T-helper 1 cell (primary cell): ENCODE measurements at places on chromosomes 11 and 22.

DNA sequence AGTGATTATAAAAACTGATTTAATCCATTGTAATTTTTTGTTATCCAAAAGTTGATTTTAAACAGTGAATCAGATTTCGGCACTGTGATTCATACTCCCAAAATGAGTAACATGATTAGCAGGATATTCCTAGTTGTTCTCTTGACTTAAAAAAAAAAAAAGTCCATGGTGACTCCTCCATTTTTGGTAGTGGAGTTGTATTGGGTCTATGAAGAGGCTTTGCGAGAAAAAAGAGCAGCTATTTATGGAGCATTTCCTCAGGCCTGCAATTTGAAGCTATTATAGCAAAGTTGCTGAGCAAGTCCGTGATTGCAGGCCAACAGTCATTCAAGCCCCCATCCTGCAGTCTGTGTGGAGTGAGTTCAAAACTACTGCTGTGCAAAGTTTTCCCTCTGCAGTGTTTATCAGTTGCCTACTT, 28.8 kb downstream of the YAP1 start:
- DNase-seq = no peak

DNA sequence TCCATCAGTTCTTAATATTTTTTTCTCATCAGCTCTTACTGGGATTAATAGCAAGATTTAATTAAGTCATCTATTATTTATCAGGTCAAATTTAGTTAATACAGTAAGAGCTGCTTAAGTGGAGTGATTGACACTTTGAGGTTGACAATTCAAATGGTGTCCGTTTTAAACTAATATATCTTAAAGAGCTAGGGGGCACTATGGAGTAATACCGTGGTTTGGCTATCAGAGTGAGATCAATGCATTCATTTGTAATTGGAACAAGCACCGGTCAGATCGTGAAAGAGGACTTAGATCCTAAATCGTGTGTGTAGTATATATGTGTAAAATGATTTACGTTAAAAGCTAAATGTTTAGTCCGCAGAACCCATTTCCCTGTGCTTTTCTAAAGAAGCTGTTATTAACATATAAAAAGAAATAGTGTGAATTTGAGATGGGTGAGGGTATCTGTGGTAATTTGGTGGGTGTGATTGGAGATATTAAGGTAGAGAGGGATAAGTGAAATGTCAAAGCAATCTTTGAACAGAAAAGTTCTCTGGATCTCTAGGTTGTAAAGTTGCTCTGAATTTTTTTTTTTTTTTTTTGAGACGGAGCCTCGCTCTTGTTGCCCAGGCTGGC, 2.3 kb downstream of the SIK2 start:
- no peak for DNase-seq

DNA sequence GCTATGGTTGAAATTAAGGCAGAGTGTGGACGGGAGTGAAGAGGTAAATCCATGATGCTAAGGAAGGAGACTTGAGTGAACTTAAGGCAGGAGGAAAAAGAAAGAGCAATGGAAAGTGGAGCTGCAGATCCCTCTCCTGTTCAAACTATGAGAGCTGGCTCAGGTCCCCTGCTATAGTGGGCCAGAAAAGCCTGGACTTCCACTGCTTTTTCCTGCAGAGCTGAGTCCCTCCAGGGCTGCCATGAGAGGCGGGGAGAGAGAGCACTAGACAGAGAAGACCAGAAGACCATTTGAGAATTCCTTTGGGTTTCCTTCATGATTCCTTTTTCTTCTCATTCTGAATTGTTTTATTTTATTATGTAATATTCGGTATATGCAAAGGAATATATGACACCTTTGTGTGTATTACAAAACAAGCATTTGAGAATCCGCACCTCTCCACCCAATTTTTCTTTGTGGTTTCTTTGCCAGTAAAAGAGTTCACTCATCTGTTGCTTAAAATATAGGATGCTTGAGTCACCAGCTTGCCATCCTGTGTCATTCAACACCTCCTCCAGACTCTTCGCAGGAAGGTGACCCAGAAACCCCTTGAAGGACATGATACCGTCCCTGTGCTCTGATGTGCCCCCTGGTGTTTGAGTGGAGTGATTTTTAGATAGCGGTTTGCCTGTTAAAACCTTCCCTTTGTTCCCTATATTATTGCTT, 24.4 kb downstream of the SREBF2 start:
- peak; percentile 58 for DNase-seq

- DNase-seq = no peak
Measured at GRCh38 chr11:64103277-64103985, 62.5 kb downstream of the MACROD1 start.

GRCh38 chr22:43428005-43428485, 16.2 kb downstream of the MPPED1 start:
- DNase-seq = no peak

DNA sequence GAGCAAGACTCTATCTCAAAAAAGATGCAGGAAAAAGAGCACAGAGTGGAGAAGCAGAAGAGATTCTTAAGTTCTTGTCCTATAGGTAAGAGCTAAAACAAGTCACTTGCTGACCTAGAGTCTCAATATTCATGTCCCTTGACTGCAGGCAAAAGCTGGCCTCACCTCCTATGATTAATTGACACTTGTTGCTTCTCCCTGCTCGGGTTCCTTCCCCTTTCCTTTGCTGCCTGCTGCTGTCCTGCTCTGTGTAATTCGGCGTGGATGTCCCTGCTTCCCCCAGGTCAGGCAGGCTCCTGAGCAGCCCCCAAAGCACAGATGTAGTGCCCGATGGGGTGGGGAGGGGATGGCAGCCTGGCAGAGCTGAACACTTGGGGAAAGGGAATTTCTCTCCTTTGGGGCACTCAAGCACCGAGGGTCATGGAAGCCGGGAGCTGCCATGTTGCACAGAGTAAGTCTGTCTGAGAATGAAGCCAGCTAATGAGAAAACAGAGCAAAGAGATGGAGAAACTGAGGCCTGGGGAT, 60.8 kb upstream of the NUP50 start:
- DNase-seq = no peak

DNA sequence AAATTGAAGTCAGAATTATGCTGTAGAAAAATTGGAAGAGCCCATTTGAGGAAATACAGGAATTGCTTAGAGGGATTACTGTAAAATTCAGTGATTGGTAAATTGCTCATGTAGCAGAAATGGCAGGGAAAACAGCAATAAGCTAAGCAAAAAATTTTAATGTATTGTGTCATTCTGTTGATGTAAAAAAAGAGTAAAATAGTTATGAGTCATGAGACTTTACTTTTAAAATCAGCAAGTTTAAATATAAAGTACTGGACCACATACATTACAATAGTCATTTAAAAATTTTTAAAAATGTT, 10.4 kb downstream of the PDHX start:
- DNase-seq = no peak

GRCh38 chr11:64553554-64554201, 37.3 kb upstream of the SLC22A12 start:
- peak; percentile 23 for DNase-seq

- DNase-seq = peak; percentile 60
Measured at GRCh38 chr22:43996170-43996980, 27.7 kb upstream of the PARVB start.

- no peak for DNase-seq
Measured at GRCh38 chr11:119512369-119512768, 89.4 kb upstream of the THY1 start.

- no peak for DNase-seq
Measured at GRCh38 chr11:6620636-6621035, 1.4 kb upstream of the TPP1 start.

DNA sequence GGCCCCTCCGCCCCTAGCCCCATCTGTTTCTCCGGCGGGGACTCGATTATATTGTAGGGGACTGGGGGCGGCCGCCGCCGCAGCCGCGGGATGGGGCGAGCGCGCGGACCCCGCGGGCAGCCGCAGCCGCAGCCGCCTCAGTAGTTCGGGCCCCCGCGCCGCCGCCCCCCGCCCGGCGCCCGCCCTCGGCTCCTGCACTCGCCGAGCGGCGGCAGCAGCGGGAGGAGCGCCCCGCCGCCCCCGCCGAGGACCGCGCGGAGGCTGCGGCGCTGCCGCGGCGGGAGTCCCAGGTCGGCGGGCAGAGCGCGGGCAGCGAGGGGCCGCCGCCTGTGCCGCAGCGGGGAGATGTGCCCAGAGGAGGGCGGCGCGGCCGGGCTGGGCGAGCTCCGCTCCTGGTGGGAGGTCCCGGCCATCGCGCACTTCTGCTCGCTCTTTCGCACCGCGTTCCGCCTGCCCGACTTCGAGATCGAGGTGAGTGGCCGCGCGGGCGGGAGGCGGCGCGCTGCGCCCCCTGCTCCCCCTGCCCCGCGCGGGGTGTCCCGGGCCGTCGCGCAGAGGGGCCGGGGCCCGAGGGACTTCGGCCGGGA, at the start of gene CECR2:
Gene CECR2, plus strand, starts transcription at position 22 of the 587 bp plus-strand sequence. Its CDS starts 324 bp downstream, at position 346.
- no peak for DNase-seq

GRCh38 chr11:100543386-100543785, 143.7 kb upstream of the ARHGAP42 start:
- DNase-seq = no peak

GRCh38 chr11:65634440-65634839, 3.5 kb upstream of the SIPA1 start:
- no peak for DNase-seq

DNA sequence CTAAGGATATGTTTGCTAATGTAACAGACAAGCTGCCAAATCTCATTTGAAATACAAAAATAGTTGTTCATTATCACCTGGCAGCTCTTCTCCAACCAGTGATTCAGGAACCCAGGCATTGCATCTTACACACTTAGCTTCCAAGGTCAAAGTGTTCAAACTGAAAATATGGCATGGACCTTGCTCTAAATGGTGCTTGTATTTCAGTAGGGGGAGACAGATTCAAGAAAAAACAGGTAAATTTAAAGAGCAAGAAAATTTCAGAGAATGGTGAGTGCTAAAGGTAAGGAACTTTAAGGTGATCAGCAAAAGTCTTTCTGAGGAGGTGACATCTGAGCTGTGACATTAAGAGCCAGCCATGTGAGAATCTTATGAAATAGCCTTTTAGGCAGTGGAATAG, 82.8 kb upstream of the E2F8 start:
- no peak for DNase-seq

GRCh38 chr22:30436196-30436595, 10.6 kb downstream of the MTFP1 start:
- no peak for DNase-seq

DNA sequence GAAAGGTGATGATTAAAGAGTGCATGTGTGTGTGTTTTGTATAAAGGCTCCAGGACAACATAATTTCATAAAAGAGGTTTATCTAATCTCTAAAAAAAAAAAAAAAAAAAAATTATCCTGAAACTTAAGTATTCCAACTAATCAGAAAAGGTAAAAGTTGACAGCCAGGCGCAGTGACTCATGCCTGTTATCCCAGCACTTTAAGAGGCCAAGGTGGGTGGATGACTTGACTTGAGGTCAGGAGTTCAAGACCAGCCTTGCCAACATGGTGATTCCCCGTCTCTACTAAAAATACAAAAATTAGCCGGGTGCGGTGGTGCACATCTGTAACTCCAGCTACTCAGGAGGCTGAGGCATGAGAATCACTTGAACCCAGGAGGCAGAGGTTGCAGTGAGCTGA, 632.7 kb upstream of the CHORDC1 start:
- no peak for DNase-seq

GRCh38 chr11:107770551-107770951, 58.7 kb upstream of the SLN start:
- DNase-seq = no peak

DNA sequence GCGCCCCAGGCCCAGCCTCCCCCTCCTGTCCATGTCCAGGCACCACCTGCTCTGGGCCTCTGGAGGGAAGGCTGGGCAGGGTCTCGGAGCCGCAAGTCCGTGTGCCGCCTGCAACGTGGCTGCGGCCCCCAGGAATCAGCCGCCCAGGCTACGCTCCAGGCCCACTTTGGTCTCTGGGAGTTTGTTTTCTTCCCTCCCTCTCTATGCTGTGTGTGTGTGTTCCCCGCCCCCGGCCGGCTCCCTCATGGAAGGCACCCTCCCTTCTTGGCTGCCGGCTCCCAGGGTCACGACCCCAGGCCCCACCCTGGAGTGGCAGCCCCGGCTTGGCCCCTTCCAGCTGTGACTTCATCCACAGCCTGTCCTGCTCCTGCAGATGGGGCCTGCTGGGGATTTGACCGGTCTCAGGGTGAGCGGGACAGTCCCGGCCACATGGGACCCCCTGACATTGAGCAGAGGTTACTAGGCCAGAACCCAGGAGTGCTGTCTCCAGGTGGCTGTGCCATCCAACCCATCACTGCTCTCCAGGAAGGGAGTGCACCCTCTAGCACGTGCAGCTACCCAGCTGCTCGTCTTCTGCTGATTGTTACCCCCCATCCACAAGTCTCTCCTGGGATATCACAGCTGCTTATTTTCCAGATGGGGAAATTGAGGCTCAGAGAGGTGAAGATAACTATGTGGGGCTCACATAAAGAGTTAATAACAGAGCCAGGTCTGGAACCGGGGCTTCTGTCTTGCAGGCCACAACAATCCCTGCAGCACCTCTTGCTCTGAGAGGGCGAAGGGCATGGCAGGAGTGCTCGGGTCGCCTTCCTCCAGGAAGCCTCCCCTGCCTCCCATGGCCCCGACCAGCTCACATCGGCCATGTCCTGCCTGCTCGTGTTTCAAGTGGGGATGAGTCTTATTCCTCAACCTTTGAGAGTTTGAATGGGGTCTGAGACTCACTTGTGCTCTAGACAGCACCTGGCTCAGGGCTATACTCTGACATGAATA, 2.8 kb upstream of the LIF start:
- no peak for DNase-seq

DNA sequence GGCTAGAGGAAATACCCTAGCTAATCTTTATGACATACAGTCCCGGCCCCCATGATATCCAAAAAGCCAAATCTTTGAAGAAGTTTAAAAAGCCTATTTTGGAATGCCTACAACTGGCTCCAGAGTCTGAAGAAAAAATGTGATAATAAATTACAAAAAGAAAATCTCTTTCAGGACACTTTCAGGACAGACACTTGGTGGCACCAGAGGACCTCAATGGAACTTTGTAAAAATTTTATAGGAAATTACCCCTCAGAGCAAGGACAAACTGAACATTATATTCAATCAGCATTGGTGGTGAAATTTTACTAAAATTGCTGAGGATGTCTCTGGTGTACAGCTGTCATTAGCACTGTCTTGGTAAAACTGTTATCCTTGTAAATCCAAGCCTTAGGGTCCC, 81.0 kb downstream of the CCDC73 start:
- DNase-seq = no peak
